ENCODE measurements at places on chromosomes 16 and 17. TPM values are rescaled to one million over a fixed set of nuclear protein-coding genes. Genes with fewer than 3 reads are reported as not detected.

DNA sequence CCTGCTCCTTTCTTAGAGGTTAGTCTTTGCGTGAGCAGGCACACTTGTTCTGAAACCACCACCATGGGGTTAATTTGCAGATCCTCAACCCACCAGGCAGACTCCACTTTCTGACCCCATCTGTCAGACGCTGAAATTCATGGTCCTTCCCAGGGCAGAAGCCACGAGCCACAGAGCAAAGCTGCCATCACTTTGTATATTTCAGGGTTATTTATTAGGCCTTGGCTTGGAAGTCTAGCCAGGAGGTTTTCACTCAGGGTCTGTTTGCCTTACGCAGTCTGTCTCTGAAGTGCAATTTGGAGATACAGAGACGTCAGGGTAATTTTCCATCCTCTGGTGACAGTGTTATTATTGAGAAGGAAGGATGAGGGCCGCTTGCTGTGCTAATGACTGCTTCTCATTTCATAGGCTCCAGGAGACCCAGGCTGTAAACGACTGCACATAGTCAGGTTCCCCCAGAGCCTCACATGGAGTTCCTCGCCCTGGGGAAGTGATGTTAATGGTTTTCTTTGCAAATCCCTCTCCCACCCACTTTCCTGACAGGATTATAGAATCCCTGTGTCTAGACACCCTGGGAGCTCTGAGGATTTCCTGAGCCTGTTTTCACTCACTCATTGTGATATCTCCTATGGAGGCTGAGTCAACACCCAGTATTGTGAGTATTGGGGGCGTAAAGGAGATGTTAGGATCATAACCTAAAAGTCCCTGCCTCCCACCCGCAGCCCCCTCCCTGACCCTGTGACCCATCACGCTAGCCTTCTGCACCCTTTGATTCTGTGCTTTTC, 269.0 kb downstream of the ABCC12 start:
- H3K27me3 ChIP-seq: no peaks in the 10 kb centered on the region
- H3K36me3 ChIP-seq: no peaks in the 10 kb centered on the region
- H3K4me3 ChIP-seq: no peak overlapping the region

DNA sequence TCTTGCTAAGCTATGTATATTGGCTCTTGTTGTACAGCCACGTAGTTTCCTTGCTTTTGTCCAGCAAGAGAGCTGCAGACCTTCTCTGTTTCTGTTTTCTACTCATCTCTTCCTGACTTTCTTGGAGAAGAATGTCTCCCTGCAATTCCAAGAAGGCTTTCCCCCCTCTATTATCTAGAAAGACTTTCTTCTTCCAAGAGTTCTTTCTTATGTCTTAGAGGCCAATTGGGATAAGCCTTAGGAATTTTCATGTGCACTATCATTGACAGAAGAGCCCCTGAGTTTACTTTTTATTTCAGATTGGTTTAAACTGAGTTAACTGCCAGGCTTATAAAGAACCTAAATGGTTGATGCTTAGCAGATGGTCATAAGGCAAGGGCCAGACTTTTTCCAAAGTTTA, 9.0 kb downstream of the CAPNS2 start:
- H3K27me3 ChIP-seq: no peaks in the 10 kb centered on the region
- H3K4me3 ChIP-seq: no peak overlapping the region
- no peak for DNase-seq
- H3K4me1 ChIP-seq: no peaks in the 10 kb centered on the region

DNA sequence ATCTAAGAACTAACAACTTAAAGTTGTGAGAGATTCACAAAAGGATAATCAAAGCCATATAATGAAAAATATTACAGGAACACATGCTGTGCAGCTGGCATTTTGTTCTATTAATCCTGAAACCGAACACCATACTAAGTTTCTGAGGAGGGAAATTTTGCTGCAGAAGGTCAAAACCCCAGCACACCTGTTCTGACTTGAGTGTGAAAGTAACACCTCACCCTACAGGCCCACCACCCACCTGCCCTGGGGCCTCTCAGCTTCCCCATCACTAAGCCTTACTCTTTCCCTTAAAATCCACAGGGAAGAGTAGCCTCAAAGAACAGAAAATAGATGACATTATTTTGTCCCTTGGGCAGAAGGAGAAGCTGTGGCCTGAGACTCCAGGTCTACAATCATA, 44.8 kb downstream of the STAT5A start:
- no peak for DNase-seq
- H3K4me3 ChIP-seq: no peak overlapping the region
- peaks cover 94% of the 10 kb centered on the region for H3K36me3 ChIP-seq
- H3K27ac ChIP-seq: no peak overlapping the region
- no peaks in the 10 kb centered on the region for H3K27me3 ChIP-seq
- peaks cover 17% of the 10 kb centered on the region for H3K4me1 ChIP-seq

DNA sequence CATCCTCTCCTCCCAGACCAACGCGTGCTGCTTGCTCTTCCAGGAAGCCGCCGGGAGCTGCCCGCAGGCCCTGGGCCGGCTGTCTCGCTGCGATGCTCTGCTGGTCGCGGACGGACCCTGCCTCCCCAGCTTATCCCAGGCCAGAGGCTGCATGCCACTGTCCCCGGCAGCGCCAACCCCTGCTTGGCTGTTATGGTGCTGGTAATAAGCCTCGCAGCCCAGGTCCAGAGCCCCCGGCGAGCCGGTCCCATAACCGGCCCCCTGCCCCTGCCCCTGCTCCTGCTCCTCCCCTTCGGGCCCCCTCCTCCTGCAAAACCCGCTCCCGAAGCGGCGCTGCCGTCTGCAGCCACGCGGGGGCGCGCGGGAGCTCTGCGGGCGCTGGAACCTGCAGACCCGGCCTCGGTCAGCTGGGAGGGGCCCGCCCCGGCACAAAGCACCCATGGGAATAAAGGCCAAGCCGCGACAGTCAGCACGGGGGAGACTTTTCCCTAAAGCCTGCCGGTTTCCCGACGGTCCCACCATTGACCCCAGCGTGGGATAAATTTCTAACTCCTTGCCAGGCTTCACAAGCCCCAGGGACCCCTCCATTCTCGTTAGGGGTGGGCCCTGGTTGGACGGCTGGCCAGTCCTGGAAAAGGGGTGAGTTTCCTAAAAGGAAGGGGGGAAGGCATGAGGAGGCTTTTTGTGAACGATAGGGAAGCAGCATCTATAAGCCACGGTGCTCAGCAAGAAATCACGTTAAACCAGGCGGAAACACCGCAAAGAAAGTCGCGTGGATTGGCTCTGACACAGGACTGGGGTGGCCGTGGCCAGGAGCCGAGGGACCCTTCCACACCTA, 11.2 kb downstream of the ENPP7 start:
- H3K27ac ChIP-seq: no peak overlapping the region
- H3K4me3 ChIP-seq: peak overlapping the region; percentile 3
- peaks cover 7% of the 10 kb centered on the region for H3K4me1 ChIP-seq
- H3K27me3 ChIP-seq: peaks cover 17% of the 10 kb centered on the region
- no peaks in the 10 kb centered on the region for H3K36me3 ChIP-seq
- peak; percentile 74 for DNase-seq

DNA sequence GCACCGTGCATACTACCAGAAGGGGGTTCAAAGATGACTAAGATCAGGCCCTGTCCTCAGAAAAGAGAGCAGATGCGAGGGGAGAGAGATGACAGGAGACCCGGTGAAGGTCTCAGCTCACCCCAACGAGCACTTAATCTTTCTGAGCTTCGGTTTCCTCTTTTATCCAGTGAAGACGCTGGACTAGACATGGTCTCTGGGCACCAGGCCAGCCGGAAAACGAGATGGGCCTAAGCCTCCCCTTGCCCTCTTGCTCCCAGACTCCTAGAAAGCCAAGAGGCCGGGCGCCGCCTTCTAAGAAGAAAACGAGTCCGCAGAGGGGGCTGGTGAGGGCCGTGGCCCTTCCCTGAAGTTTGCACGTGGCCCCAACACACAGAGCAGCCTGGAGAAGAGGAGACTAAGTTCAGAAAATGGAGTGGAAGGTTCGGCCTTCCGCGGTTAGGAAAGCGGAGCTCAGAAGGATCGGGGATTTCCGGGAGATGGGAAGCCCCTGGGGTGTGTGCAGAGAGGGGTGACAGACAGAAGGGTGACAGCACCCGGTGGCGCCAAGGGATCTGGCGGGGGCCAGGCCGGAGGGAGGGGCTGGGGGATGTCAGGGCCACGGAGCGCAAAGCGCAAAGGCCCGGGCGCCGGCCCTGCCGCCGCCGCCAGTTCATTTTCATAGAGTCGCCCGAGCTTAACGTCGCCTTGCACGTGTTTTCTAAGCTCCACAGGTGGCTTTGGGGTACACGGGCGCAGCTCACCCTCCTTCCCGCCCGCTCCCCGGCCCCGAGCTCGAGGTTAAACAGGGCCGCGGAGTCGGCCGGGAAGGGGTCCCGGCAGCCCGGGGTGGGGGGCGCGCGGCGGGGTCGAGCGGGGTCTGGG, 42.1 kb upstream of the BHLHA9 start:
- DNase-seq: peak; percentile 23
- H3K36me3 ChIP-seq: no peaks in the 10 kb centered on the region
- peak overlapping the region; percentile 79 for H3K27ac ChIP-seq
- H3K4me1 ChIP-seq: peaks cover 25% of the 10 kb centered on the region

DNA sequence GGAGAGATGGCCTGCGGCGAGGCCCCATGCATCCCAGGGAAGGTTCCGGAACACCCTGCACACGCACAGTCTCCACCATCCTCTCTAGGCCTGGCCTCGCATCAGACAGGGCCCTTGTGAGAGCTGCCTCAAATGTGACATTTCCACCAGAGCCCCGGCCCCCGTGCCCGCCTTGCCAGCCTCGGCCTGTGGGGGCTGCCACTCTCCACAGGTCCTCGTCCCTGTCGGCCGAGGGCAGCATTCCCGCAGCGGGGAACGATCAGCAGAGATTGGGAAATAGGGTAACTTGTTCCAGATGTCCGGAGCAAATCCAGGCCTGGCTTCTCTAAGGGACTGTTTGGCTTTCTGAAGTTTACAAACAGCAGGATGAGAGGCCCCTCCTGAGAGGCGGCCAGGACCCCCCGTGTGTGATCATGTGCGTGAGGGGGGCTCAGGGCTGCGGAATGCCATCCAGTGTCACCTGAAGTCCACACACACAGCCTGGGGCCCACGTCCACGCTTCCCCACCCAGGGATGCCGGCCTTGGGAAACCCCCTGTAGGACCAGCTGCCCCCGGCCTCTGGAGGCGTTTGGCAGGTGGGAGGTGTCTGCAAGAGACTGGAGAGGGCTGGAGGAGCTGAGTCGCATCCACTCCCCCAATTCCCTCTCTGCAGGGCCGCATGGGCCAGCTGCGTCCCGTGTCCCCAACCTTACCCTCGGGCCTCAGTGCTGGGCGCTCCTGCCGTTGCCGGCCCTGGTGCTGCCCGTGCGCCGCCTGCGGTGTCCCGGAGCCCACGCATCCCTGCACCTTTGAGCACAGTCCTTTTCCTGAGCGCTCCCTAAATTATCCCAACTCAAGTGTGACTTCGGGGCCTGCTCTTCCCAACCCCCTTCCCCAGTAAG, 70.4 kb downstream of the ZDHHC7 start:
- no peaks in the 10 kb centered on the region for H3K36me3 ChIP-seq
- H3K4me1 ChIP-seq: no peaks in the 10 kb centered on the region
- H3K4me3 ChIP-seq: no peak overlapping the region
- peak; percentile 78 for DNase-seq

DNA sequence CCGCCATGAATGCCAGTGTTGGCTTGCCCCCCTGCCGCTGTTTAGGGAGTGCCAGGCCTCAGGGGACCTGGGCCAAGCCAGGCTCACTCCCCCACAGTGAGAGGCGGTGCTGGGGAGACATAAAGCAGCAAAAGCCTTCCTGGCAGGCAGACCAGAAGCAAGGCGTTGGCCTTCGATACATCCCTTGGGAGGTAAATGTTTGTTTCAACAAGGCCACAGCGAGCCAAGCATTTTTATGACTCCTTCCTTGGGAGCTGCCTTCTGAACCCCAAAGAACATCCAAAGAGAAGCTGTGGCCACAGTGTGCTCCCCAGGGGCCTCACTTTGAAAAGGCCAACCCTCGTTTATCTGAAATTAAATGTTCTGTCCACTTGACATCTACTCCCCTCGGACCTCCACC, 119.7 kb upstream of the CIBAR2 start:
- no peak for DNase-seq
- H3K4me3 ChIP-seq: no peak overlapping the region
- peaks cover 23% of the 10 kb centered on the region for H3K4me1 ChIP-seq
- H3K27me3 ChIP-seq: no peaks in the 10 kb centered on the region

DNA sequence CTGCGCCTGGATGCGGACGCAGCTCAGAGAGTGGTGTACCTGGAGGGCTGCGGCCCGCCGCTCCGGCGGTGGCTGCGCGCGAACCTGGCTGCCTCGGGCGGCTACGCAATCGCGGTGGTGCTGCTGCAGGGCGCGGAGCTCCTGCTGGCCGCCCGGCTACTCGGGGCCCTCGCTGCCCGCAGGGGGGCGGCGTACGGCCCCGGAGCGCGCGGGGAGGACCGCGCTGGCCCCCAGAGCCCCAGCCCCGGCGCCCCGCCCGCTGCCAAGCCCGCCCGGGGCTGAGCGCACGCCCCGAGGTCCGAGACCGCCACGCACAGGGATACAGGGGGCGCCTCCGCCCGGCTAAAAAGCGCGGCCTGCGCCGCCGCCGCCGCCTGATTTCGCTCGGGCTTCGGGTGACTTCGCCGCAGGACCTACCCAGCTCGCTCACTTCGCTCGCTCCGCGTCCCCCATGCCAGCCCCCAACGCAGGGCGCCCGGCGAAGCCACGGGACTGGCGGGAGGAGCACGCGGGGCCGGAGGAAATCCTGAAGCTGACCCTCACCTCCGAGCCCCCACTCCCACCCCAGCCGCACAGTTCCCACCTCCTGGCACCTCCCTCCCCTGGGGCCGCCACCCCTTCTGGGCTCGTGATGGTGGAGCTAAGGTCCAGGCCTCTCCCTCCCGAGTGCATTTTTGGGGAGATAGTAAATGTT, 8.2 kb downstream of the PDE6G start:
- peaks cover 18% of the 10 kb centered on the region for H3K27me3 ChIP-seq
- no peak overlapping the region for H3K27ac ChIP-seq
- no peaks in the 10 kb centered on the region for H3K36me3 ChIP-seq
- DNase-seq: peak; percentile 81
- peaks cover 8% of the 10 kb centered on the region for H3K4me1 ChIP-seq

DNA sequence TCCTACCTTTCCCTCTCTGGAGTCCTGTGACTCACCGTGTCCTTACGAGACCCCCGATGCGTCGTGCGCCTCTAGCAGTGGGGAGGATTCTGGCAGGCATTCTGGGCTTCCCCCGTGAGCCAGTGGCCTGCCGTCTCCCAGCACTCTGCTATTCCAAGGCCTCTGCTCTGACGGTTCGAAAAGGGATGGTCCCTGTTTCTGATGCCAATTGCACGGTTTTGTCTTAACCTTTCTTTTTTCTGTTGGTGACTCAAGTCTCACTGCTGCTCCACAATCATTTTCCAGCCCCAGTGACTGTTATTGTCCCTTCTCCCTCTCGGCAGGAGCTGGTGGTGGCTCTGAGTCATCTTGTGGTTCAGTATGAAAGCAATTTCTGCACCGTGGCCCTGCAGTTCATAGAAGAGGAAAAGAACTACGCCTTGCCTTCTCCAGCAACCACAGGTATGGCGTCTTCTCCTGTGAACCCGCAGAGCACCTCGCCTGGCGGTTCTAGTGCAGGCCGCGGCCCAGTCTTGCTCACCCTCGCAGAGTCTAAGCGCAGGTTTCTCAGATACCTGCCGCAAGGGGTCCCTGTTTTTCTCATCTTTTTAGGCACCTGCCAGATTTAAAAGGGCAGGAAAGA, 100.1 kb upstream of the CHMP6 start:
- DNase-seq: peak; percentile 30
- H3K36me3 ChIP-seq: peaks cover 10% of the 10 kb centered on the region
- no peaks in the 10 kb centered on the region for H3K4me1 ChIP-seq
- H3K27ac ChIP-seq: peak overlapping the region; percentile 47
- H3K27me3 ChIP-seq: no peaks in the 10 kb centered on the region

GRCh38 chr17:31373150-31374093, 18.1 kb upstream of the RAB11FIP4 start:
- peaks cover 6% of the 10 kb centered on the region for H3K4me1 ChIP-seq
- H3K27me3 ChIP-seq: no peaks in the 10 kb centered on the region
- DNase-seq: no peak
- H3K4me3 ChIP-seq: no peak overlapping the region
- no peaks in the 10 kb centered on the region for H3K36me3 ChIP-seq
- H3K27ac ChIP-seq: no peak overlapping the region

Gene GAST
- total RNA-seq: not detected

Gene KRT9
- not detected for total RNA-seq

Gene ABCA6
- total RNA-seq: 17.6 TPM

Gene SLC13A2
- total RNA-seq: 0.10 TPM

Gene POLR3K
- 5.7 TPM for total RNA-seq
